ENCODE measurements at places on chromosomes 16 and 17.

DNA sequence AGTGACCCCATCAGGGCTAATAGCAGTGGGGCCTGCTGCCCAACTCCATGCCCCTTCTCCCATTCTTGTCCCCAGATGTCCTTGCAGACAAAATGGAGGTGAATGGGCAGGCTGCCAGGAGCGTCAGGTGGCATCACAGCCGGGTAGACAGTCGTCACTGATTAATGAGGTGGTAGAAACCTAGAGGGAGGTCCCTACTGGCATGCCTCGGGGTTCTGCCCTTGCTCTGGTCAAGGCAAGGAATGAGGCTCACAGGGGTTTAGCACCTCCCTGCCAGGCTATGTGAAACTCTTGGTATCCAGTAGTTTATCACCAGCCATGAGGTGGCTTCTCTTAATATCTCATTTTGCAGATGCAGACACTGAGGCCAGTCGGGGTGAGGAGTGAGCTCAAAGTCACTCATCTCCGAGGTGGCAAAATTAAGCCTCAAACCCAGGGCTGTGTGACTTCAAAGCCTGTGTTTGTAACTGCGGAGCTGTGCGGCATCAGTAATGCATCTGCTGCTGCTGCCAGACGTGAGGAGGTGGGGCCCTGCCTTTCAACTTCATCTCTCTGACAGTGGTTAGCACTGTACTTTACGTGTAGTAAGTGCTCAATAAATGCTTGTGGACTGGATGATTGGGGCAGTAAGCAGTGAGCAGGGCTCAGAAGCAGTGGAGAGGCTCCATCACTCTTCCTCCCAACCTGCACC, 21.3 kb downstream of the RAI1 start:
- no peak for DNase-seq

DNA sequence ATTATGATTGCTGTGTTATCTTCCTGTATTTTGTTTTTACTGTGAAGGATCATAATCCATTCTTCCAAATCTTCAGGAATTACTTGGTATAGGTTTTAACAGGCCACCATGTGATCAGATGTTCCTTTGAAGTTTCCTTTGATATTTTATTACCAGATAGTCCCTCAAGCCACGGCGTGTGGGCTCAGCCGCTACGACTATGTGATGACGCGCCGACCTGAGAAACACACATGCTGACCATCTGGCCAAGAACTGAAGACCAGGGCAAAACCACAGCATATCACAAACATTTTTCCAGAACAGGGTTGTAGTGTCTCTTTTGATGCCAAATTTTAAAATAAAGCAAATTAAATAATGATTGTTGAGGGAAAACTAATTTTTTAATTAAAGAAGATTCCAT, 47.3 kb downstream of the ZCCHC14 start:
- DNase-seq = no peak

DNA sequence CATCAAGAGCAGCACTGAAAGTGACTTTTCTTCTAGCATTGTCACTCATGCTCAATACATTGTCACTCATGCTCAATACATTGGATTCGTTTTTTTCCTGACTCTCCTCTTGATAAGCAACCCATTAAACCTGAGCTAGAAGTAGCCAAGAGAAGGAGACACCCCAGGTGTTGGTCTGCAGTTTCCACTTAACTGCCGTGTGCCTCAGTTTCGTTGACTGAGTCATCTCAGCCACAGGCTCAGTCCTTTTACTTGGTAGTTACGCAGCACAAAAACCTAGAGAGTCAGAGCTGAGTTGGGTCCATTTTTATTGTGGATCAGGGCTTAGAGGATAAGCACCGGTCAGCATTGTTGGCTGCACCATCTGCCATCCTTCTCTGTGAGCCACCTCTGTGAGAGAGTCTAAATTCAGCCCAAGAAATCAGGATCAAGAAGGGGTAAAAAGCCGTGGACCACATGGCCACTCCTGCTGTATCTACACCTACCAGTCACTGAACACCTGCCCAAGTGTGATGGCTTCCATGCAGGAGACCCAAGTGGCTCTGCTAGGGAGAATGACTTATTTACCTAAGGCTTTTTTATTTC, 11.3 kb downstream of the GINS2 start:
- DNase-seq = no peak

DNA sequence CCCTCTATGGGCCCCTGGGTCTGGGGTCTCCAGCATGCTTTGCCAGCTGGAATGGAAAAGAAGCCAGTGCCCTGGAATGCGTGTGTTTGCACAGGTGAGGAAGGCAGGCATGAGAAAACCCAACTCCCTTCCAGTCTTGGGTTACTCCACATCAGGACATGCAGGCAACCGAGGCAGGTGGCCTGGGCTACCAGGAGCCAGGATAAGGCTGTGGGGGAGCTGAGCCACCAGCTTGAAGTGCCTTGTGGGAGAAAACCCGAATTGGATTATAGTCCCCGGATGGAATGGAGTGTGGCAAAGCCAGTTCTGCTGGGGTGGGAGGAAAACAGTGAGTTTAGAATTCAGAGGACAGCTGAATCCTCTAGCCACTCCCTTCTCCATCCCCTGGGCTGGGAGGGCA, 7.2 kb downstream of the SRCIN1 start:
- DNase-seq = no peak

DNA sequence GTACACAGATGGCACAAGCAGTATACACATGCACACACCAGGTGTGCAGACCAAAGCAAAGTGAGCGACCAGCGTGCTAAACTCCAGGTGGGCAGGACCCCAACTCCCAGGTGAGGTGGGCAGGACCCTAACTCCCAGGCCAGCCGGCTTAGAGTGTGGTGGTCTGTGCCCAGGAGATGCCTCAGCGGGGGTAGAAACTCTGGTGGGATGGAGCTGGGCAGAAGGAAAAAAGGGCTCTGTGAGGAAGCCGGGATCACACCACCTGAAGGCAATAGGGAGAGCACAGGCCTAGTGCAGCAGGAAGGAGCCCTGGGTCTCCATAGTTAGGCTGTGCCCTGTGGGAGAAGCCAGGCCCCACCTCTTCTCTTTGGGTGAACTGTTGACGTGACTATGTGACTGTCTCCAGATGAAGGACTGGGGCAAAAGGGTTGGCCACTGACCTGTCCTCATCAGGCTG, 1.6 kb upstream of the FOXJ1 start:
- no peak for DNase-seq

DNA sequence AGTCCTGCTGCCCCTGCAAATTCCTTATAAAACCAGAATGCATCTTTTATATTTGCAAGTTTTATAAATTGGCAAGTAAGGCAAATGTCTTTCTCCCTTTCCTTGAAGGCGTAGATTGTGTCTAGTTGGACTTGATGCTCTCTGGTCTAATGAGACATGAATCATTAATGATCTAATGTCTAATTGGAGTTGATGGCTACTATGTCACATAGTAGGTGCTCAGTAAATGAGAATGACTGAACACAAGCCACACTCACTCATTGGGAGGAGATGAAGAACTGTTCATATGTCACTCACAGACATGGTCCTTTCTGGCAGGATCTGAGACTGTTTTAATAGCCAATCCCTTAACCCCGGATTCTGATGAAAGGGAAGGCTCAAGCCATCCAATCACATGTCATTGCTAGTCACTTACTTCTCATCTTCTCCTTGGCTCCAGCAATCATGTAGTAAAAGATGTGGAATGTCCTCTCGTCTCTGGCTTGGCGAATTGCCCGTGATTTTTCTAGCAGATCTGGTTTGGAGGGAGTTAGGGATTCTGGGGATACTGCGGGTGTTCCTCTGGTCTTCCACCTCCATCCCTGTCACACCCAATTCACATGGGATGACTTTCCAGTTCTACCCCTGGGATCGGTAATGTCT, 81.0 kb downstream of the MYH11 start:
- DNase-seq = no peak

DNA sequence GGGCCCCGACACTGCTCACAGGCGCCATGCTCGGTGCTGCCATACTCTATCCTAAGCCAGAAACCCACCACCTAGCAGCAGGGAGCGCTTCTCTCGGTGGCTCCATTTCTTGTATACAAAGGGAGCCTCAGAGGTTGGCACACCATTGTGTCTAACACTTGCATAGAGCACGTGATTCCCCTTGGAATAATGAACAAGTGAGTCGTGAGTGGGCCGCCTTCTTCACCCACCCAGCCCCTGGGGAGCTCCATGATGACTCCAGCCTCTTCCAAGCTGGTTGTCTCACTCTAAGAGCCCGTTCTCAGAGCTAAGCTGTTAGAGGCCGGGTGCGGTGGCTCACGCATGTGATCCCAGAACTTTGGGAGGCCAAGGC, 82.3 kb upstream of the ZNF469 start:
- no peak for DNase-seq

DNA sequence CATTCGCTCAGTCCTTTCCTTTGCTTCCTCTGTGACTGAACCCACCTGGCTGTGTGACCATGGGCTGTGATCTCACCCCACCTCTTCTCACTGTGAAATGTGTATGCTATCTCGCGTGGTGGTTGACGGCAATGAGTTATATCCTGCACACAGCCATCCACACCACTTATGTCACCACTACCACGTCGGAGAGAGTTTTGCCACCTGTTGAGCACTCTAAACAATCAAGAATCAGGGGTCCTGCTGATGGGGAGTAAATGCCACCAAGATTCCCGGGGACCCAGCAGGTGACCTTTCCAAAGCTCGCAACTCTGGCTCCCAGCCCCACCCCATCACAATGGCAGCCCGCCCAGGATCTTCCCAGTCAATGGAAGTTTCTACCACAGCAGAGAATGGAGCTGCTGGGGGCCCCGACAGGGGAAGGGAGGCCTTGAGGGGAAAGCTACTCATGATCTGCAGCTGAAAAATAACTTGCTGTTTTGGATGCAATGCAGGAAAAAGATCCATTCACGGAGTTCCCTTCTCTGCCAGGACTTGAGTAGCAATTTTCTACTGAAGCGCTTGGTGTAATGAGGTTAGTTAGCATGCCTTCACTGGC, 26.2 kb upstream of the RCVRN start:
- no peak for DNase-seq

DNA sequence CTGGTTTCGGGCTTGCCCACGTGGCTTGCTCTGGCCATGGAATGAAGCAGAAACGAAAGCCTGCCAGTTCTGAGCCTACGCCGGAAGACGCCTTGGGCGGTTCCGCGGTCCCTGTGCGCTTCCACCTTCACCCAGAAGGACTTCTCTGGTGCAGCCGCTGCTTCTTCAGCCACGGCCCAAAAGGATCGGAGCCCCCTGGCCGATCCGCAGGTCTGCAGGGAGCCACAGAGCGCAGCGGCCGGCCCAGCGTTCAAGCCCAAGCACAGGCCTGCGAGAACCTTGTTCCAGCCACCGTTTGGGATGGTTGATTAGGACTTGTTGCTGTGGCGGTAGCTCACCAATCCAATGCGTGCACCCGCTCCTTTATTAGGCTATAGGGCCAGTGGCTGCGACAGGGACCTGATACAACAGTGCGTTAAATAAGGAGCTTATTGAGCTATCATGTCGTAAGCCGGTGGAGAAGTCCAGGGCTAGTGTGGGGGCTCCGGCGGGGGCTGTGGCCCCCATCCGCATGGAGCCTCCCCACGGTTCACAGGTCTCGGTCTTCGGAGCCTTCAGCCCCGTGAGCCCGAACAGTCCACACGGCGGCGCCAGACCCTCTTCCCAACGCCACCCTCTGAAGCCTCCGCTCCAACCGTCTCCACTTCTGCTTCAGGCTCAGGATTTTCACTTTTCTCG, 10.2 kb upstream of the MPP2 start:
- DNase-seq = no peak

DNA sequence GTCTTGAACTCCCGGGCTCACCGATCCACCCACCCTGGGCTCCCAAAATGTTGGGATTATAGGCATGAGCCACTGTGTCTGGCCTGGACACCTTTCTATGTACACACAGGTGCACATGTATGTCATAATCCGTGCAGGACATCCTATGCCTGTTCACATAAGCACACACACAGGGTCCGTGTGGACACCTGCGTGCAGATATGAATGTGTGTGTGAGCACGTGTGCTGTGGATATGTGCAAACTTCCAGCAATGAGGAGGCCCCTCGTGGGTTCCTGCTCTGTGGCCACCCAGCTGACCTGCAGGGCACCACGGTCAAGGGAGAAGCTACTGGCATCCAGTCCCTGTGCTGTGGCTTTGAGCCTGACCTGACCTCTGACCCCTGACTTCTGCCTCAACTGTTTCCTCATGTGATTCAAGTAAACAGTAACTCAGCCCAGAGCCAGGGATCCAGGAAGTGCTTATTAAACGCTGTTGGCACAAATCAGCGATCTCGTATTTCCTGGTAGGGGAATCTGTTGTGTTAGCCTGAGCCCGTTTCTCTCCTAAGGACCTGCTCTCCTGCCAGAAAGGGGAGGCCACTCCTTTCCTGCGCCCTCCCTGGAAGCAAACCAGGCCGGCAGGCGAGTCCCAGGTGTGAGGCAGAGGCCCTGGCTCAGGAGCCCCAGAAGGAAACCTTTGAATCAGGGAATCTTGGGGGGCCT, 6.5 kb downstream of the CPNE7 start:
- no peak for DNase-seq

DNA sequence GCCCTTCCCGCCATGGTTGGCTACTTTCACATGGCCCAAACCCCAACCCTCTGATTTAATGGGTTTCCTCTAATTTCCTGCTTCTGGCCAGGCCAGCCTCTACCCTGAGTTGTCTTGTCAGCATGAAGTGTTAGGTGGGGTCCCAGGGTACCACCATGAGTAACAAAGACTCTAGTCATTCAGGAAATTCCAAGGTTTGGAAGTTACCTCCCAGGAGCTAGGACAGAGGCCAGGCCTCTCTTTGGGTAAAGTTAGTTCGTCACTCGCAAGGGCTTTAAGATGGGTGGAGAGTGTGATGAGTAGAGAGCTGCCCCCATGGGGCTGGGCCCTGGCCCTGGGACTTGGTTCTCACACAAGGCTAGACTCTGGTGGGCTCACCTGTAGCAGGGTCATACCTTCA, 54.6 kb downstream of the PLD6 start:
- no peak for DNase-seq

DNA sequence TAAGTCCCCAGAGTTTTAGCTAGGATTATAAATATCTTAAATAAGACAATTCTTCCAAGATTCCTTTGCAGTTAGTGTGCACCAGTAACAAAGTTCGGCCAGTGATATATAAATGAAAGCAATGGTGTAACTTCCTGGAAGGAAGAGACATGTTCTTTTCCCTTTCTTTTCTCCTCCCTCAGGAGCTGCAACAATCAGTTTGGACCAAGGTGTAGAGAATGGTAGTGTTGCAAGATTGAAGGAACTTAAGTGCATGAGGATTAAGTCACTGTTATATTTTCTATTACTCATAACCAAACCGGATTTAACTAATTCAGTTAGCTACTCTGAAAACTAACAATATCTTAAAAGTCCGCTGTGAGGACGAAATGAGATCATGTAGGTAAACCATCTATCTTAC, 68.9 kb upstream of the KCNJ16 start:
- DNase-seq = no peak

DNA sequence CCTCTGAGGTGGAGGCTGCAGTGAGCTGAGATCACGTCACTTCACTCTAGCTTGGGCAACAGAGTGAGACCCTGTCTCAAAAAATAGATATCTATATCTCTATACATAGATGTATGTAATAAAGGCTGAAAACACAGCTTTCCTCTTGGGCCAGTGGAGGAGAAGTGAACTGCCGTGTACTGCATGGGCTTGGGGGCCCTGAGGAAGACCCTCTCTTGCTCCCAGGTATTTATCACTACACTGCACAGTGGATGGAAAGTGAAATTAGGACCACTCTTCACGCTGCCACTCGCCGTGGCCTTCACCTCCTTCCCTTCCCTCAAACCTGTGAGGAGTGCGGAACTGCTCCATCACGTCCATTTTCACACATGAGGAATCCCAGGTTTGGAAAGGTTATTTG, 68.8 kb upstream of the SIAH1 start:
- DNase-seq = no peak

Data from amniotic stem cell (primary cell).